Mesangial cell (primary cell): ENCODE measurements at places on chromosomes 6 and 20. TPM values are rescaled to one million over a fixed set of nuclear protein-coding genes. Genes with fewer than 3 reads are reported as not detected.

Gene GSTA3
- total RNA-seq: not detected in 2 replicates

Gene MMP24
- 14.5 and 63.9 TPM in 2 replicates for total RNA-seq

Gene SOBP
- total RNA-seq: 0.63 and 0.98 TPM in 2 replicates

Gene TAGAP
- total RNA-seq: not detected in 2 replicates

Gene TSBP1
- not detected in 2 replicates for total RNA-seq

Gene BHLHE23
- not detected in 2 replicates for total RNA-seq

Gene COL21A1
- 1.0 TPM in 1 of 2 replicates, not detected in the other for total RNA-seq

Gene PRL
- total RNA-seq: not detected in 2 replicates

Gene SLC24A3
- 0.16 and 0.76 TPM in 2 replicates for total RNA-seq

Gene BACH2
- 0.81 and 4.4 TPM in 2 replicates for total RNA-seq

Gene TENT5A
- 0.81 and 2.7 TPM in 2 replicates for total RNA-seq

Gene FERMT1
- total RNA-seq: 5.6 and 12.7 TPM in 2 replicates

Gene GMPR
- total RNA-seq: 2.4 and 2.6 TPM in 2 replicates

Gene ZNF512B
- 8.3 and 15.5 TPM in 2 replicates for total RNA-seq

Gene NRSN1
- not detected in 2 replicates for total RNA-seq

Gene DEFB113
- total RNA-seq: not detected in 2 replicates

Gene MATN4
- not detected in 2 replicates for total RNA-seq

Gene BTNL2
- total RNA-seq: not detected in 2 replicates

Gene KCNB1
- not detected in 2 replicates for total RNA-seq

Gene LCA5
- total RNA-seq: 1.3 and 2.2 TPM in 2 replicates

Gene MICA
- 29.4 and 71.7 TPM in 2 replicates for total RNA-seq

Gene GRM1
- total RNA-seq: under 0.01 and 0.25 TPM in 2 replicates

Gene PRRC2A
- total RNA-seq: 145 and 181 TPM in 2 replicates

Gene CCN5
- 0.25 TPM in 1 of 2 replicates, not detected in the other for total RNA-seq

Gene PNLDC1
- total RNA-seq: 0.13 TPM in 1 of 2 replicates, not detected in the other

Gene OR2H1
- total RNA-seq: not detected in 2 replicates

Gene HLA-DQB1
- 1.0 TPM in 1 of 2 replicates, not detected in the other for total RNA-seq

Gene PDYN
- total RNA-seq: not detected in 2 replicates

Gene TOX2
- total RNA-seq: 5.1 and 6.6 TPM in 2 replicates

Gene CD93
- not detected in 2 replicates for total RNA-seq
